ENCODE measurements at places on chromosomes 7 and 10.

- no peak for DNase-seq
These were observed 24.6 kb downstream of the ADIRF start for GRCh38 chr10:86992929-86993328.

DNA sequence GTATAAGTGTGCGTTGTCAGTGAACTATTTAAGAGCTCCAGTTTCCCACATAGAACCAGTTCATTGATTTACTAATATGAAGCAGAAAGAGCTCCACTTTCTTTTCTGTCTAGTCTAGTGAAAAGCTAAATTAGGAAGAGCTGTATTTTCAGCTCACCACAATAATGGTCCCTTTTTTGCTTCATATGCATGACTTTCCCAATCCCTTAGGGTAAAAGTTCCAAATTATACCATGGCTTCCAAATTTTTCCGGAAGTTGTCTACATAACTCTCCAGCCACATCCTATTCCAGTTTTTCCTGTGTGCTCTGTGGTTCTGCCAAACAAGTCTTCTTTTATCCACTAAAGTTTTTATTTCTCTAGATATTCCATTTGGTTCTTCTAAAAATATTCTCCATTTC is 685.2 kb downstream of the REEP3 start:
- no peak for DNase-seq

- no peak for DNase-seq
These were observed 1.3 kb downstream of the CYP26C1 start for GRCh38 chr10:93061594-93062513.

DNA sequence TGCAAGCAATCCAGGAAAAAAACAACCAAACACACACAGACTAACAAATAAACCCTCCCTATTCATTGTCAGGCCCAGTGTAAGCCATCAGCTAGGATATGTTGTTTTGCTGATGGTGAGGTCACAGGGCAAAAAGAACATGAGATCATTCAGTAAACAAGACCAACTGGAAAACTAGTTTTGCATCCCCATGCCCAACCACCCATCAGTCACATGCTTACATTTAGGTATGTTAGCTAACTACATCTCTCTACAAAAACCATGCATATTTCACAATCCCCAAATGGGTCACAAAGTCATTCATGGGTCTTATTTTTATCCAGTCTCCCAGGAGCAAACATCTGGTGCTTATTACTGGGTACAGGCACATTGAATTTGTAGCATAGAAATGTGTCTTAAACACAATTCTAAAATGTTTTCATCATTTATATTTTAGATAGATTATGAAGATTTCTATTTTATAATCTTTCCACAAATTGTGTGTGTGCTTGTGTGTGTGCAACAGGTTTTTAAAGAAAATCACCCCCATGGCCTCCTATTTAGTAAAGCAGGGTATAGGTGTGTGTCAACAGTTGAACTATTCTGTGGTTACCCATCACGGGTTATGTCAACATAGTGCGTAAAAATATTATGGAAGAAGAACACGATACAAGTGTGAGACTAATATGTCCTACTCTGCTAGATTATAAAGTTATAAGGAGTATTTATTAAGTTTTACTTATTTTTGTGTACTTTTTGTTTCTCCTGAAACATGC is 103.8 kb upstream of the AKR1E2 start:
- no peak for DNase-seq

Data from stimulated activated CD4-positive, alpha-beta T cell treated with anti-CD3 and anti-CD28 coated beads, Interleukin-2, amount 100 ng/mL, for 48 hours (primary cell).